Muscle of back (tissue), 13 donors: ENCODE measurements at places on chromosomes 11 and 22.

GRCh38 chr11:70324376-70325115, 54.1 kb downstream of the PPFIA1 start:
- DNase-seq: no peak

- DNase-seq: no peak
These were observed 49.3 kb upstream of the LMO1 start for GRCh38 chr11:8312986-8313385.

GRCh38 chr11:73293356-73293936, 14.6 kb upstream of the ARHGEF17 start:
- DNase-seq: no peak

DNA sequence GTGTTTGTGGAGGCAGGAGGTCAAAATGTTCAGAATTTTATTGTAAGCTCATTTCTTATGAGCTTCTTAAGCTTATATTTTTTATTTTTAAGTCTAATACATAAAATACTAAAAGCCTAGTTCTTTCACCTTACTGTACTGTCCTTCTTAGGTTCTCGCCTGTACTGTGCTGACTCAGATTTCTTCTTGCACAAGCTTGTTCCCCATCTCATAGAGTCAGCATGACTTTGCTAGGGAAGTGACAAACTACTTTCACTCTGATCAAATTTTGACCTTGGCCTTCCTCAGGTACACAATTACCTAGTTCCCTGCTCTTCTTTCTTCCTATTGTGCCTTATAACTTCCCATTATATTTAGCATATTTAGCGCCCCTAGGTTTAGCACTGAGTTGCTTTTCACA, 81.5 kb downstream of the STK33 start:
- no peak for DNase-seq

GRCh38 chr11:117771197-117771596, 25.8 kb downstream of the DSCAML1 start:
- DNase-seq: no peak

DNA sequence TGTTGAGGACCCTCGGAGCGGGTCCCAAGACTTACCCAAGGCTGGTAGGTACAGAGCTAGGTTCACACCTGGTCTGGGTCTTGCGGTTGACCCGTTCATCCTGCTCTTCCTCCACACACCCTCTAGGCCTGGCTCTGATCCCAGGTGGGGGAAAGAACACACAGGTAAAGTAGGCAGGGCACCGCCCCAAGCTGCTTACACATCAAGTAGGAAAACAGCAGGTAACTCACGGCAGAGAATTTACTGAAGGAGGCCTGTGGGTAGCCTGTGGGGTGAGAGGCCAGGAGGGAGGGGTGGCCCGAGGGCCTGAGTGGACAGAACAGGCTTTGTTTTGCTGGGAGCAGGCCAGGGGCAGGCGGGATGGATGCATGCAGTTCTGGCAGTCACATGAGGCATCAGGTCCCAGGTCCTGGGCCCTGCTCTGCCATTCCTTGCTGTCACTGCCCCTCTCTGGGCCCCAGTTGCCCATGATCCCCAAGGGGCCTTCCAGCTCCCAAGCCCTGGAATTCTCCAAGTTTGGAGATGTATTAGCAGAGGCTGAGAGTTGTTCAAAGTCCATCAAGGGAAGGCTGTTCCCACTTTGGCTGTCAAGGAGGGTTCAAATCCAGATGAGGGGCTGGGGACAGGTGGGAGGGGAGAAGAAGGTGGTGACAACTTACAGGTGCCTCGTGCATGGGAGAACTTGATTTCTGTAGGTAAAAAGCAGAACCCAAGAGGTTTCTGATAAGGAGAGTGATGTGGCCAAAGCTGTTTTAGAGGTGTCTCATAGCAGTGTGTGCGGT, 5.7 kb downstream of the TSKU start:
- DNase-seq: no peak

GRCh38 chr11:119629834-119630624, 99.0 kb downstream of the NECTIN1 start:
- no peak for DNase-seq

DNA sequence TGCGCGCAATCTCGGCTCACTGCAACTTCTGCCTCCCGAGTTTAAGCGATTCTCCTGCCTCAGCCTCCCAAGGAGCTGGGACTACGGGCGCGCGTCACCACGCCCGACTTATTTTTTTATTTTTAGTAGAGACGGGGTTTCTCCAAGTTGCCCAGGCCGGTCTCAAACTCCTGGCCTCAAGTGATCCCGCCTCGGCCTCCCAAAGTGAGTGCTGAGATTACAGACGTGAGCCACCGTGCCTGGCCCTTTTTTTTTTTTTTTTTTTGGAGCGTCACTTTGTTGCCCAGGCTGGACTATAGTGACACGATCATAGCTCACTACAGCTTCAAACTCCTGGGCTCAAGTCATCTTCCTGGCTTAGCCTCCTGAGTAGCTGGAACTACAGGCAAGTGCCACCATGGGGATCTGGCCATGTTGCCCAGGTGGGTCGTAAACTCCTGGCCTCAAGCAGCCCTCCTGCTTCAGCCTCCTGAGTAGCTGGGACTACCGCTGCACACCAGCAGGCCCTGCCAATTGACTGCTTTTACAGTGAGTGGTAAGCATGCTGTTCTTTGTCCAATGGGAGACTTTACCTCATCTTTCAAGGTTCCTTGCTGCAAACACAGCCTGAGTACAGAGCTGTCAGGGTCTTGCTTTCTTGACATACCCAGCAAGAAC, 600 bp upstream of the CENPM start:
- no peak for DNase-seq

- no peak for DNase-seq
These were observed 125.6 kb upstream of the PITPNB start for GRCh38 chr22:28044546-28045173.

DNA sequence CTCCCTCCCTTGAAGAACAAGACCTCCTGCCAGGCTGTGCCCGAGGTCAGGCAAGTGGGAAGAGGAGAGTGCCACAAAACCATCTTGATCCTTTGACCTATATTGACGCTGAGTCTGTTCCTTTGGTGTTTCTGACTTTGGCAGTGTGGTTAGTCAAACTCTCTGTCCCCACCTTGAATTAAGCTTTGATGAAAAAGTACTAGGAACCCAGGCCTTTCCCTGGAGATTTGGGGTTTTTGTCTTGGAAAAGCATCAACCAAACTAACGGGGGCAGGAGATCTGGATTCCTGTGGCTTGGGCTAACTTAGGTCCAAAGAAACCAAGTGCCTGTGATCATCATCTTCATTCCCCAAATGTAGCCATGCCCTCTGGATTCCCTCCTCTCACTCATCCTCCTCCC, 40.4 kb downstream of the ARFGAP2 start:
- DNase-seq: no peak

- DNase-seq: no peak
These were observed 1549.4 kb downstream of the LRRC4C start for GRCh38 chr11:39910087-39910486.
